ENCODE measurements at places on chromosomes 4 and X.

- DNase-seq = no peak
Observed at GRCh38 chrX:54494989-54495813, 833 bp downstream of the FGD1 start.

DNA sequence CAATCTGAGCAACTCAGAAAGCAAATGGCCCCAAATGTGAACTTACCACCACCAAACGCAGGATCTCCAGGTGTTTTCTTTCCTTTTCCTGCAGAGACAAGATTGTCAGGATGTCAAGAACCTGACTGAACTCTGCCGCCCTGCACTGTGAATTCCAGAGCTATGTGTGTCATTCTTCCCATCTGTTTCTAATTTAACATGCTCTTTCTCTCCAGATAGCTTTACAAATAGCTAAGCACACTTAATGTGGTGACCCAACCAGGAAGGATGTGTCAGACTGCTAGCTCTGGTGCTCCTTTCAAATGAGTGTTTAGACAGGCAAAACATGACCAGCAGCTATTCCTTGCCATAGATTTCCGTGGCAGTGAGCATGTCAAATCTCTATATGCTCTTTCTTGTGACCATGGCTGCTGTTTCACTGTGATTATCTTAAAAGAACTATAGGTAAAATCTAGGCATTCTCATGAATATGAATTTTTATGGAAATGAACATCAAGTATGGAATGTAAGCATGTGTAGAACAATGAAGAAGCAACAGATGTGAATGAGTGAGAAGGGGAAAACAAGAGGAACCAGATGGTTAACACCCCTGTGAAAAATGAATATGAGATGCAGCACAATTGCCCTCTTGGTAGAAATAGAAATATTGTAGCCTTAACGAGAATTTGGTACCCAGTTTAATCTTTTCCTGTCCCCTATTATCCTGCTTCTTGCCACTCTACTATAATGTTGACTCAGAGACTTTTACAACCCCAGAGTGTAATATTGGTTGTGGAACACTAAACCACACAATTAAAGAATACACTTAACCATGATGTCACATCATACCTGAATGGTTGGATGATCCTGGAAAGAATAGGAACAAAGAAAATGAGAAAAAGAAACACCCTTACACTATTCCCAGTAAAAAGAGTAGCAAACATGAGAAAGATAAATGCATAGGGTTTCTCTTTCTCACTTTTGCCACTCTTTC, 247.8 kb upstream of the DKK2 start:
- no peak for DNase-seq

DNA sequence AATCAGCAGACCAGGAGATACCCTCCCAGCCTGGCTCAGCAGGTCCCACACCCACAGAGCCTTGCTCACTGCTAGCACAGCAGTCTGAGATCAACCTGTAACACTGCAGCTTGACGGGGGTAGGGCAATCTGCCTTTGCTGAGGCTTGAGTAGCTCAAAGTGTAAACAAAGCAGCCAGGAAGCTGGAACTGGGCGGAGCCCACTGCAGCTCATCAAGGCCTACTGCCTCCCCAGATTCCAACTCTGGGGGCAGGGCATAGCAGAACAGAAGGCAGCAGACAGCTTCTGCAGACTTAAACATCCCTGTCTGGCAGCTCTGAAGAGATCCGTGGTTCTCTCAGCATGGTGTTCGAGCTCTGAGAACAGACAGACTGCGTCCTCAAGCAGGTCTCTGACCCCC, 15.1 kb upstream of the GABRA2 start:
- DNase-seq = no peak

GRCh38 chrX:68659385-68659784, 11.9 kb downstream of the STARD8 start:
- DNase-seq = no peak

- no peak for DNase-seq
Observed at GRCh38 chr4:181822005-181822375, 421.2 kb upstream of the TENM3 start.

DNA sequence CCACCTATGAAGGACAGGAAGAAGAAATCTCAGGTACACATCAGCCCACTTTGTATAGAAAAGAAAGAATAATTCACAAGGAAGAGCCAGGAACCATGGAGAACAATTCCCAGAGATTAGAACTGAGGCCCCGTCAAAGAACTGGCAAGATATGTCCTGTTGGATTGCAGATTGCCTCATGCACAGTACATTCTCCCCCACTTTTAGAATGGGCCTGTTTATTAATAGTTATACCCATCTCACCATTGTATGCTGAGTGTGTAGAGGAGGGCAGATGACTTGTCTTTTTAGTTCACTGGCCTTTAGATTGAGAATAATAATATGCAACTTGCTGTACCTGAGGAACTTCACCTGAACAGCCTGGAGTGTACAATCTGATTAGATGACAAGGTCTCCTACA, 315.6 kb upstream of the HAND2 start:
- no peak for DNase-seq

DNA sequence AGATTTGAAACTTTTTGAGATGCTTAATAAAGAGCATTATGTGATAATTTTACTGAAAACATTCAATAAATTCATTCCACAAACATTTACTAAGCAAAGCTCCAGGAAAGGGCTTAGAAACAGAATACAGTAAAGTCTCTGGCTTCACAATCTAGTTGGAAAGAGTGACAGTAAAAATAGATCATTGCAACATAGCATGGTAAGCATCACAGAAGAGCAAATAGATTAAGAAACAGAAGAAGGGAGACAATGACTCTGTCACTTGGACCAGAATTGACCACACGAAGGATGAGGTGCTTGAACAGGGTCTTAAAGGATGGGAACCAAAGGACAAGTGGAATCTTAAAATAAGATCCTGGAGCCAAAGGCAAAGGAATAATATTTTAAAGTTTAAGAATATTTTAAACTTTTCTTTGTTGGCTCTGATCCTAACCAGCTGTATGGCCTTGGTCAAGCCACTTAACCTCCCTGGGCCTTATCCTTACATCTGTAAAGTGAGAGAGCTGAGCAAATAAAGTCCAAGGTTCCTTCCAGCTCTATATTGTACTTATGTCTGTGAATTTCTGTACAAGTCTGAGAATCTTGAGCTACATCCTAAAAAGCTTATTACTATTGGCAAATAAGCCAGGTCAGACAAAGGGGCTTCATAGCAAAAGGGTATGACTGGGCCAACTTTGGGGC, 33.9 kb downstream of the SEC24D start:
- DNase-seq = no peak

- no peak for DNase-seq
Observed at GRCh38 chrX:18607966-18608365, 63.9 kb downstream of the RS1 start.

- no peak for DNase-seq
Observed at GRCh38 chr4:70994069-70994366, 569 bp downstream of the DCK start.

DNA sequence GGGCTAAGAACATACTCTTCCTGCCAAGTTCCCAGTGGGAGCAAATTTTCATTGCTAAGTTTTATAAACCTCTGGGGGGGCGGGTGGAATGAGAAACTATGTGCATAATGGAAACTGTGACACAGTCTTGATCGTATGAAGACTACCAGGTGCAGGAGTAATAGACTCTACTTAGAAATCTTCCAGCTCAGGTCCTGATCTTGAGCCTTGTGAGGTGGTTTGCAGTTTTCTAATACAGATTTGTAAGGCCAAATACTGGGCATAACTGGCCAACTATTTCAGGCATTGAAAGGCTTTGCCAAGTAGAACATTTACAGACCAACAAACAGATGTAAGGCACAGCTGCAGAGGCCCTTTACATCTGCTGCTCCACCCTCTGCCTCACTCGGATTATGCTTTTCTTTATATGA, 89.7 kb upstream of the CBR4 start:
- DNase-seq = no peak
